A549 treated with Mapracorat at 1 μM for 4 hours (cell line): ENCODE measurements at places on chromosomes 11 and 22. TPM values are rescaled to one million over a fixed set of nuclear protein-coding genes. Genes with fewer than 3 reads are reported as not detected.

CYTH4 gene
- 0.38 to 0.73 TPM (median 0.56 TPM) in 5 replicates for total RNA-seq

CCDC34 gene
- total RNA-seq: 26.8 to 34.4 TPM (median 27.0 TPM) in 5 replicates

KCNJ4 gene
- 0.18 to 0.56 TPM (median 0.35 TPM) in 5 replicates for total RNA-seq

HEPN1 gene
- total RNA-seq: not detected in 5 replicates

PTGDR2 gene
- total RNA-seq: 0.05 to 0.10 TPM (median 0.08 TPM) in 4 of 5 replicates, not detected in the other

MAP6 gene
- 1.5 to 1.9 TPM (median 1.8 TPM) in 5 replicates for total RNA-seq

RIMBP3B gene
- 0.26 to 0.71 TPM (median 0.35 TPM) in 5 replicates for total RNA-seq

SYCE3 gene
- 0.45 TPM in 1 of 5 replicates, not detected in the others for total RNA-seq

FAM180B gene
- not detected in 5 replicates for total RNA-seq

XBP1 gene
- total RNA-seq: 45.5 to 55.3 TPM (median 53.9 TPM) in 5 replicates

LIPT2 gene
- 1.7 to 2.8 TPM (median 2.1 TPM) in 5 replicates for total RNA-seq

SLC37A2 gene
- total RNA-seq: 0.05 to 0.16 TPM (median 0.11 TPM) in 5 replicates

GGTLC2 gene
- not detected in 5 replicates for total RNA-seq

MS4A12 gene
- not detected in 5 replicates for total RNA-seq

RBMXL2 gene
- total RNA-seq: not detected in 5 replicates

GSTT2B gene
- total RNA-seq: 0.28 to 0.43 TPM (median 0.39 TPM) in 5 replicates

PGA3 gene
- total RNA-seq: not detected in 5 replicates

GALNT18 gene
- 23.6 to 32.1 TPM (median 26.3 TPM) in 5 replicates for total RNA-seq

UPK3A gene
- not detected in 5 replicates for total RNA-seq

PRMT3 gene
- total RNA-seq: 27.4 to 33.8 TPM (median 32.0 TPM) in 5 replicates

OR52I1 gene
- total RNA-seq: not detected in 5 replicates

OR6T1 gene
- total RNA-seq: not detected in 5 replicates

ARHGAP8 gene
- total RNA-seq: 1.2 to 2.5 TPM (median 1.8 TPM) in 5 replicates

HIKESHI gene
- 36.0 to 39.1 TPM (median 37.2 TPM) in 5 replicates for total RNA-seq

CUL5 gene
- 6.9 to 11.7 TPM (median 10.1 TPM) in 5 replicates for total RNA-seq

CSNK2A3 gene
- total RNA-seq: 1.7 to 2.5 TPM (median 2.0 TPM) in 5 replicates

CDC42EP2 gene
- 14.6 to 19.3 TPM (median 17.1 TPM) in 5 replicates for total RNA-seq

SERPING1 gene
- 0.63 to 1.0 TPM (median 0.83 TPM) in 5 replicates for total RNA-seq

SPDYC gene
- not detected in 5 replicates for total RNA-seq

RAG1 gene
- 0.08 to 0.56 TPM (median 0.24 TPM) in 5 replicates for total RNA-seq

FZD4 gene
- 0.99 to 1.3 TPM (median 1.2 TPM) in 5 replicates for total RNA-seq

PRR5 gene
- total RNA-seq: 9.6 to 16.2 TPM (median 15.1 TPM) in 5 replicates

VEGFB gene
- total RNA-seq: 34.1 to 50.0 TPM (median 49.1 TPM) in 5 replicates

KRTAP5-11 gene
- not detected in 5 replicates for total RNA-seq

CHRNA10 gene
- total RNA-seq: 0.76 to 1.5 TPM (median 1.1 TPM) in 5 replicates

TBX10 gene
- total RNA-seq: not detected in 5 replicates

TCN1 gene
- 0.26 to 0.42 TPM (median 0.36 TPM) in 5 replicates for total RNA-seq

KCTD14 gene
- 1.4 to 2.1 TPM (median 1.6 TPM) in 5 replicates for total RNA-seq

BRD1 gene
- 12.0 to 16.0 TPM (median 15.0 TPM) in 5 replicates for total RNA-seq

VSIG10L2 gene
- not detected in 5 replicates for total RNA-seq

FOLH1 gene
- total RNA-seq: not detected in 5 replicates

KCNJ11 gene
- total RNA-seq: 2.6 to 4.1 TPM (median 3.7 TPM) in 5 replicates

PEX16 gene
- total RNA-seq: 16.2 to 21.5 TPM (median 19.5 TPM) in 5 replicates

LAYN gene
- total RNA-seq: 3.8 to 4.5 TPM (median 4.3 TPM) in 5 replicates

SCO2 gene
- 3.8 to 10.3 TPM (median 5.2 TPM) in 5 replicates for total RNA-seq

MN1 gene
- 2.4 to 3.5 TPM (median 3.1 TPM) in 5 replicates for total RNA-seq

PNPLA3 gene
- total RNA-seq: 0.45 to 1.6 TPM (median 0.99 TPM) in 5 replicates

P2RY2 gene
- total RNA-seq: 8.6 to 13.0 TPM (median 11.6 TPM) in 5 replicates

CENATAC gene
- 9.4 to 17.1 TPM (median 14.2 TPM) in 5 replicates for total RNA-seq

UEVLD gene
- 16.6 to 23.4 TPM (median 22.3 TPM) in 5 replicates for total RNA-seq

CNIH2 gene
- 2.2 to 3.4 TPM (median 2.4 TPM) in 5 replicates for total RNA-seq

KRTAP5-1 gene
- not detected in 5 replicates for total RNA-seq

ENTHD1 gene
- not detected in 5 replicates for total RNA-seq

FOLR2 gene
- total RNA-seq: not detected in 5 replicates

TNRC6B gene
- total RNA-seq: 4.2 to 5.8 TPM (median 5.2 TPM) in 5 replicates

FADS2 gene
- 327 to 428 TPM (median 371 TPM) in 5 replicates for total RNA-seq

OR5B21 gene
- total RNA-seq: not detected in 5 replicates

GAS2 gene
- total RNA-seq: 0.81 to 1.3 TPM (median 1.1 TPM) in 5 replicates
